Vagina (tissue), 2 donors: ENCODE measurements at places on chromosomes 7 and 10.

GRCh38 chr10:18773180-18773579, 113.9 kb downstream of the ARL5B start:
- DNase-seq, result no peak

DNA sequence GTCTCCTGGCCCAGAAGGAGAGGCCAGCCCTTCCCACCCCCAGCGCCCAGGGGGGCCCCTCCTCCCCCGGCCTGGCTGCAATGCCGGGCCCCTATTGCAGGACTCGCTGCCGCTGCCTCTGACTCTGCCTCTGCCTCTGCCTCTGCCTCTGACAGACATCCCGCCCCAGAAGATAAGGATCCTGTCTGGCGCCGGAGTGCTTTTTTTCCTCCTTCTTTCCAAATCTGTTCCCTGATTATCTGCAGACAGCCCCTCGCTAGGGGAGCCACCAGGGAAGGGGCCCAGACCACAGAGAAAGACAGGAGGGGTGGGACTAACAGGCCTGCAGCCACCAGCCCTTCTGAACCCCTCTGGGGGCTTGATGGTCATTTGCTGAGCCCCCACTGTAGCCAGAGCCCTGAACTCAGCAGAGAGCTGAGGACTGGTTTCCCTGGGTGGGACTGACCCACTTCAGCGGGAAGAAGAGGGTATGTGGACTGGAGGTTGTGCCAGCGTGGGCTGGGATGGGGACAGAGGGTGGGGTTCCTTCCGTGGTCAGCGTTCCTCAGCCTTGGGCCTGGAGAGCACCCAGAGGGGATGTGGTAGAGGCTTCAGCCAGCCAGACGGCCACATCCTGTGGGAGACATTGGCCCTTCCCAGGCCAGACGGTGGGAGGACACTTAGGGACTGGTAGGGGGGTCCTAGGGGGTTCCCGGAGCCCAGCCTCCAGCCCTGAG, 22.8 kb downstream of the UNC5B start:
- no peak for DNase-seq

GRCh38 chr7:71015252-71015900, 116.6 kb upstream of the GALNT17 start:
- DNase-seq, result no peak

DNA sequence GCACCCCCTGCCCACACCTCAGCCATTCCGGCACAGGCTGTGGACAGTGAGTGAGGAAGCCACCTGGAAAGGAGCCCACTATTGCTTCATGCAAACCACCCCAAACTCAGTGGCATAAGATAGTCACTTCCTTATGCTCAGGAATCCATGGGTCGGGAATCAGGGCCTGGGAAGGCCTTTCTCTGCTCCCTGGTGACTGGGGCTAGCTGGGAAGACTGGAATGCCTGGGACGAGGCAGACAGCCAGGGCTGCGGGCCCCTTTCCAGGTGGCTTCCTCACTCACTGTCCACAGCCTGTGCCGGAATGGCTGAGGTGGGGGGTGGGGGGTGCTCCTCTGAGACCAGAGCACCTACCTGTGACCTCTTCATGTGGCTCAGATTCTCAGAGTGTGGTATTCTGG, 74.1 kb upstream of the GRB10 start:
- no peak for DNase-seq

- DNase-seq, result no peak
Measured at GRCh38 chr10:35215107-35215506, 88.5 kb downstream of the CREM start.

GRCh38 chr7:148963583-148964482, 64.5 kb downstream of the PDIA4 start:
- DNase-seq, result no peak

GRCh38 chr10:71984809-71985388, 20.7 kb downstream of the CHST3 start:
- DNase-seq, result no peak

- no peak for DNase-seq
Measured at GRCh38 chr10:14879124-14879927, 660 bp downstream of the SUV39H2 start.

DNA sequence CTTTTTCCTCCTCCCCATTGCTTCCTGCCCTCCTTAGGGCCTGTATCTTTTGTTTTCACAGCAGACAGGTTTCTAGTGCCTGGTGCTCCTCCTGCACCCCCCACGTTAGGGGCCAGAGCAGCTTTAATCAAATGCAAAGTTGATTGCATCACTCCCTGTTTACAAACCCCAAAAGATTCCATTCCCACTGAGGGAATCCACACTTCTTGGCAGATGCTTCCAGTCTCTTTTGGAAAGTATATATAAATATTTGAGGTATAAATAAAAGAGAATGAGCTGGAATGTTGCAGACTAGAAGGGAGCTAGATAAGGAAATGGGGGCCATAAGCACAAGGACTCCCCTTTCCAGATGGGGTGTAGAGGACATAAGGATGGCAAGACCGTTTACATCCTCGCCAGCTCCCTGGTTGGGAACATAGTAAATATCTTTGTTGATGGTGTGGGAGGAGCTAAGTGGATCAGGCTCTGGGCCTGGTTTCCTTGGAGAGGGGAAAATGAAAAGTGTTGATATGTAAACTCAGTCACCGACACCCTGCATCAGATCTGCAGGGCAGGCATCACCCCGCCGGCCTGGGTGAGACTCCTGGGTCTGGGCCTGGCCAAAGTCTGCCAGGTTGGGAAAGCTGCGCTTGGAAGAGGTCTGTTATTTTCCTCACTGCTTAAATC, 6.2 kb downstream of the RARRES2 start:
- no peak for DNase-seq

GRCh38 chr7:468681-469562, 50.7 kb downstream of the PDGFA start:
- DNase-seq, result no peak

GRCh38 chr10:122099562-122099961, 110.6 kb downstream of the TACC2 start:
- no peak for DNase-seq

- DNase-seq, result no peak
Measured at GRCh38 chr7:135956393-135956792, 20.8 kb downstream of the MTPN start.

- DNase-seq, result no peak
Measured at GRCh38 chr7:81459485-81459884, 310.4 kb downstream of the HGF start.

- no peak for DNase-seq
Measured at GRCh38 chr10:50506861-50507573, 116.7 kb downstream of the SGMS1 start.

GRCh38 chr7:3164380-3164792, 120.7 kb upstream of the CARD11 start:
- no peak for DNase-seq

DNA sequence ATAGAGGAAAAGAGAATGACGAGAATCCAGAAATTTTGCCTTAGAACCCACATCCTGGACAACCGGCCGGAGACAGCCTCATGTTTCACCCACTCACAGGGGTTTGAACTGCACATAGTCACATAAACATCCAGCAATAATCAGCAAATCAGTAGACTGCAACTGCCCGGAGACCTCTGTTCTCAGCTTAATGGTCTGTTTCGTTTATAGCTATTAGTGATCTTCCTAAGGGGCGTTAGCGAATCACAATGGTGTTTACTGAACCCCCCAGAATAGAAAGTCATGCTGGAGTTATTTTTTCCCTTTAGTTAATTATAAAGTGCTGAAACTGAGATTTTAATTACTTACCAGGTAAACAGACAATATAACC, 98.4 kb downstream of the SFMBT2 start:
- DNase-seq, result no peak

- DNase-seq, result no peak
Measured at GRCh38 chr7:957418-958220, 3.1 kb upstream of the ADAP1 start.

DNA sequence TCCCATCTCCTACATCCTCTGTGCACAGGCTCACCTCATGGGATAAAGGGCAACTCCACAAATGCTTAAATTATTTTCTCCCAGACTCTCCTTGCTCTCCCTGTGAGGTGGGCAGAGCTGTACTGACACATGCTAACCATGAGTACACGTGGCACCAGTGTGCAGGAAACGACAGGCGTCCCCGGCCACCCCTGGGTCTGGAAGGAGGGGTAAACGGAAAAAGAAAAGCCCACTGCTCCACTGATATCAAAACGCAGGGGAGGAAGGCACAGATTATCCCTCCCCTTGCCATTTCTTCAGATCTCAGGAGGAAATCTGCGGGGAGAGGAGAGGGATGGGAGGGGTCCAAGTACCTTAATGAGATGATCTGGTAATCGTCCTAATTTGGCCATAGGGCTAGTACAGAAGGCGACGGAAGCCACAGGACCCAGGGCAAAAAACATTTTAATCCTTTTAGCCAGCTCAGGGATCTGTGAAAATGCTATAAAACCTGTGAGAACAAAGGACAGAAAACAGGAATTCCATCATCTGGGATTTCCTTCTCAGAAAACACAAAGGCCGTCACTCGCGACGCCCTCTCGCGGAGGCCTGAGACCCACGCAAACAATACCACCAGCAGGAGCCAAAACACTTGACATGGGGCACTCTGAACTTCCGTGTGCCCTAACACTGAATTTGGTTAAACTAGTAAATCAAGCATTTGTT, 17.8 kb upstream of the CH25H start:
- no peak for DNase-seq

DNA sequence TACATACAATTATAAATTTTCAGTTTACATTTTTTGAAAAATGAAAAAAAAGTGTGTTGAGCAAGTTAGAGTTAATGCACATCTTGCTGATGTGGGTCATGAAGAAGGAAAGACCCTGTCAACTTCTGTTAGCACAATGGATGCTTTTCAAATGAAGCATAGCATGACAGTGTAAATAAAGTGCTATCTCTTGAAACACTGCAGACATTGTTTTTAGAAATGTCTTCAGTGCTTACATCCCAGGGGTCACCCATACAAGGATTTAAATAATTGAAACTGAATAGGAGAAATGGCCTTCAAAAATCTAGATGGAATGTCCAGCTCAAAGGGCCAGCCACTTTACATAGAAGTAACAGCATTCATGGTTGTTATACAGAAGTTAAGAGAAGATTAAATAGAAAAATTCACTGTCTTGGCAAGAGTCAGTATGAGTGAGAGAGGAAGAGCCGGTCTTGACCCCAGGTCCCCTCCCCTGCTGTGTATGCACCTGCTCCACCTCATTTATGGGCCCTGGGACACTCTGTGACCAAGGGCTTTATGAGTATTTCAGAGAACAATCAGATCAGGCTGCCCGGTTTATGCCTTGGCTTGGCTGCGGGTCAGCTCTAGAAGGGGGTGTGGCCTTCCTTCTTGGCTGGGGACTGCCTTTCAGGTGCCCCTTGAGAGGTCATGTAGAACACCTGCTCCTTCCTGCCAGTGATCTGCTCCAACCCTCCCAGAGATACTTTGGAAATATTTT, 237.7 kb upstream of the TMEM72 start:
- no peak for DNase-seq

GRCh38 chr10:51260376-51260775, 186.1 kb downstream of the PRKG1 start:
- no peak for DNase-seq

GRCh38 chr10:99279626-99280111, 44.0 kb upstream of the HPSE2 start:
- no peak for DNase-seq

- DNase-seq, result no peak
Measured at GRCh38 chr10:42691361-42692120, 53.2 kb upstream of the ZNF33B start.

DNA sequence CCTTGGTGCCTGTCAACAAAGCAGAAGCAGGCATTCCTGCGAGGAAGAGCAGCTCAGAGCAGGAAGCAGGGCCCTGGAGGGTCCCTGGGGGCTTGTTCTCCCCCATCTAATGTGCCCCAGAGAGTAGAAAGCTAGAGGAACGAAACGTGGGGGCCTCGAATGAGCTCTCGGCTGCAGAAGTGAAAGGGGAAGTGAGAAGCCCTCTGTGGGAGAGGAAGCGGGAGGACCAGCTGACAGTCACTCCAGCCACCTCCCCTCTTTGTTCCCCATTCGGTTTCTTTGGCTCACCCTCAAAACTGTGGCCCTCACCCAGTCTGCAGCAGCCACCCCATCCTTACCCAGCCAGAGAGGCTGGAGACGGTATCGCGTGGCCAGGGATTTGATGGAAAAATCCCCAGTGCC, 25.0 kb downstream of the C10orf105 start:
- no peak for DNase-seq

GRCh38 chr7:143902332-143902899, 440 bp upstream of the TCAF1 start:
- no peak for DNase-seq

DNA sequence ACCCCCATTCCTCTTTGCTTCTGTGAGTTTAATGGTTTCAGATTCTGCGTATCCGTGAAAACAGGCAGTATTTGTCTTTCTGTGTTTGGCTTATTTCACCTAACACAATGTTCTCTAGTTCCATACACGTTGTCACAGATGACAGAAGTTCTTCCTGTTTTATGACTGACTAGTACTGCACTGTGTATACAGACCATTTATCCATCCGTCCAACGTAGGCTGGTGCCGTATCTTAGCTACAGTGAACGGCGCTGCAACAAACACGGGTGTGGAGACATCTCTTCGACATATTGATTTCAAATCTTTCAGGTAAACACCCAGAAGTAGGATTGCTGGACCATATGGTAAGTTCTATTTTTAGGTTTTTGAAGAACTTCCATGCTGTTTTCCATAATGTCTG, 181.7 kb downstream of the PARD3 start:
- DNase-seq, result no peak

DNA sequence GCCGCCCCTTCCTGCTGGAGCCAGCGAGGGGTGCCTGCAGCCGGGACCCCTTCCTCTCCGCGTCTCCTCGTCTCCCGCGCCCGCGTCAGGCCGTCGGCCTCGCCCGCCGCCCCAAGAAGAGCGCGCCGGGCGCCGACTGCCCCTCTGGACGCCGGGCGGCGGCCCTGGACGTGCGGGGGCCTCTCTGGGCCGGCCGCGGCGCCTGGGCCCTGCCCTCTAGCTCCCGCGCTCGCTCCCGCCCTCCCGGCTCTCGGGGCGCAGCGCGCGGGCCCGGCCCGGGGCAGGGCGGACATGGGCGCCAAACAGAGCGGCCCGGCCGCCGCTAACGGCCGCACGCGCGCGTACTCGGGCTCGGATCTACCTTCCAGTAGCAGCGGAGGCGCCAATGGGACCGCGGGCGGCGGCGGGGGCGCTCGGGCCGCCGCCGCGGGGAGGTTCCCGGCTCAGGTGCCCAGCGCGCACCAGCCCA, 704 bp downstream of the ZNRF2 start:
- no peak for DNase-seq

DNA sequence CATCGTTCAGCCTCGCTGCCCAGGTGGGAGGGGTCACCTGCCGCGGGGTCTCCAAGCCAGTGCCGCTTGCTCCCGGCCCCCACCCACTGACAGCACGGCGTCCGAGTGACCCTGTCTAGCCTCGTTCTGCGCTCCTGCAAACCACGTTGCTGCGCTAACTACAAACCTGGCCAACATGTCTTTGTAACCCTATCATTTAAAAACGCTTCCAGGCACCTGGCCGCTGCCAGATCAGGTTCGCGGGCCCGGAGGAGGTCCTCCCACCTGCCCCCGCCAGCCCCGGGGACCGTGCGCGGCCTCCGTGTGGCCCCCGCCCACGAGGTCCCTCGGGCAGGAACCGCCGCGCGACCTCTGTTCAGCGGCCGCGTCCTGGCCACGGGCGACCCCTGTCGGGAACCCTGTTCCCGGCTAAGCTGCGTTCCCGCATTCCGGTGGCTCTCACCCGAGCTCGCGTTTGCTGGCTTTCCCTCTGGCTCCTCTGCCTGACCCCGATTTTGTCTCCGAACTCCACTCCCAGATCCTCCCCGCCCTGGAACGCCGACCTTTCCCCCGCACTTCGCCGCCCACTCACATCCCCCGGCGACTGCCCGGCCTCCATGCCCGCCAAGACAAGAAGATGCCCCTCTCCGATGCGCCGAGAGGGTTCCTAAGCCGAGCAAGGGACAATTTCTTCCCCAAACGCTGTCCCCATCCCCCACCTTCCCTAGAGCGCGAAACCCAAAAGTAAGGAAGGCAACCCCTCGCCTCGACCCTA, 2.4 kb downstream of the SFMBT2 start:
- no peak for DNase-seq

GRCh38 chr7:107837145-107837512, 34.1 kb upstream of the SLC26A3 start:
- DNase-seq, result no peak
